ENCODE measurements at places on chromosomes 5 and 9.

DNA sequence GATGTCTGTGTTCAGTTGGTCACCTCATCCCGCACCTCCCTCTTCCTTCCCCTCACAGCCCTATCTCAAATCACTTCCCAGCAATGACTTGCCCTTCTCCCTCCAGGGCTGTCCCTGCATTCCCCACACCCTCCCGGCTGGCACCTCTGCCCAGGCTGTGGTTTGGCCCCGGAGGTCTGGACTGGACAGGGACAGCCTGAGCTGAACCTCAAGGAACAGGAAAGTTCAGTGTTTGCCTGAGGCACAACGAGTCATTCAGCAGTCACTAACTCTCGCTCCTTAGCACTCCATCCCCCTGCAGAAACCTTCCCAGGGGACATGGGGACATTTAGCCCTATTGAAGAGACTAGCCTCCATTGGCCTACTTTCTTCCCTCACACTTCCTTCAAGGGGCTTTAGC lies 58.3 kb upstream of the MAP3K1 start:
- no peak for DNase-seq

DNA sequence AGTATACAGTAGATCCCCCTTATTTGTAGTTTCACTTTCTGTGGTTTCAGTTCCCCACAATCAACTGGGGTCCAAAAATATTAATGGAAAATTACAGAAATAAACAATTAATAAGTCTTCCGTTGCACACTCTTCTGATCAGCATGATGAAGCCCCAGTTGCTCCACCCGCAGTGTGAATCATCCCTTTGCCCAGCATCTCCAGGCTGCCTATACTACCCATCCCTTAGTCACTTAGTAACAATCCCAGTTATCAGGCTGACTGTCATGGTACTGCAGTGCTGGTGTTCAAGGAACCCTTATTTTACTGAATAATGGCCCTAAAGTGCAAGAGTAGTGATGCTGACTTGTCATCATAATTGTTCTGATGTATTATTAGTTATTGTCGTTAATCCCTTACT lies 28.9 kb downstream of the SHC3 start:
- no peak for DNase-seq

GRCh38 chr5:179267071-179267670 lies 78.1 kb downstream of the ADAMTS2 start:
- DNase-seq, result no peak

DNA sequence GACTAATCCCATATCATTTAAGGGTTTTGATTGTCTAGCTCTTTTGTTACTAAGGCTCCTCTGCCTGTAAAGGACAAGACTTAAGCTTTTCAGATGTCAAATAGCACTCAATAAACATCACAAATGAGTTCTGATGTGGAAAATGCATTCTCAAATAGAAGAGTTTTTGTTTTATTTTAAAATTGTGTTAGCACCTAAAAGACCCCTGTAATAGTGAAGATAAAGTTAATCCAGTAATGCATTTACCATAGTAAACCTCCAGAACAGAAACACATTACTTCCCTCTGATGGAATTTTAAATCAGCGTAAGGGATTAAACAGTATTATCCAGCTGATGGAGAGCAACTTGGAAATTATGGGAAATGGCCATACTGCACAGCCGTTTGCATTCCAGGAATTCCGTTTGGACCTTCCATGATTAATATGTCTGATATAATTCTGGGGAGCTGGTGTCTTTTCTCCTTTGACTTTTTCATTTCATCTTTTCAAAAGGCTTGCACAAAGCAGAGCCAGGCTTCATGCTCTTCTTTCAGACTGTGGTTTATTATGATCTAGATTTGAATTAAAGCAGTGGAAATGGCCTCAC lies 105.6 kb downstream of the PPP2R2B start:
- DNase-seq, result no peak

DNA sequence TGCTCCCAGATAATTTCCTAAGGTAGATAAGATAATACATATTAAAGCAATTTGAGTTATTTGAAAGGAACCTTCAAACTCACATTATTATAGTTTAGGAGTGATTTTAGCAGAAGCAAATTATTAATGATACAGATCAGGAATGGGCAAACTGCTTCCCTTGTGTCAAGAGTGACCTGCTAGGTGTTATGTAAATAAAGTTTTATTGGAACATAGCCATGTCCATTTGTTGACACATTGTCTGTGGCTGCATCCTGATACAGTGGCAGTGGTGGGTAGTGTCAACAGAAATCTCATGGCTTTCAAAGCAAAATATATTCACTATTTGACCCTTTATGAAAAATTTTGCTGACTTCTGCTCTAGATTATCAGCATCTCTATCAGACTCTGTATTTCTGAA lies 11.4 kb upstream of the BASP1 start:
- no peak for DNase-seq

- DNase-seq, result no peak
Measured at GRCh38 chr9:91117959-91118703, 243.6 kb downstream of the AUH start.

DNA sequence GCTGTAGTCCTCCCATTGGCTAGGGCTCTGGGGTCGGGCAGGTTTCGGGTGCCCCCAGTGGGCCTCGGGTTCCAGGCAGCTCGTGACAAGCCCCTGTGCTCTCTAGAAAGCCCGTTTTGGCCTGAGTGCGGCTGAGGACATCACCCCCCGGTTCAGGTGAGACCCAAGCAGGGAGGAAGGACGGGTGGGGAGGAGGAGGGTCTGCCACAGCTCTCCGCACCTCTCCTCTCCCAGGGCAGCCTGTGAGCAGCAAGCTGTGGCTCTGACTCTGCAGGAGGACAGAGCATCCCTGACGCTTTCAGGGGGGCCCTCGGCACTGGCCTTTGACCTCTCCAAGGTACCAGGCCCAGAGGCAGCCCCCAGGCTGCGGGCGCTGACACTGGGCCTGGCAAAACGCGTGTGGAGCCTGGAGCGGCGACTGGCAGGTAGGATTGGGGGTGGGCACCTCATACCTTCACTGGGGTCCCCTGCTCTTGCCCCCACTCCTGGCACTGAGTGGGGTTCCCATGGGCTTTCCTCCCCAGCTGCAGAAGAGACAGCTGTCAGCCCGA lies 672 bp downstream of the PAXX start:
- DNase-seq, result no peak

DNA sequence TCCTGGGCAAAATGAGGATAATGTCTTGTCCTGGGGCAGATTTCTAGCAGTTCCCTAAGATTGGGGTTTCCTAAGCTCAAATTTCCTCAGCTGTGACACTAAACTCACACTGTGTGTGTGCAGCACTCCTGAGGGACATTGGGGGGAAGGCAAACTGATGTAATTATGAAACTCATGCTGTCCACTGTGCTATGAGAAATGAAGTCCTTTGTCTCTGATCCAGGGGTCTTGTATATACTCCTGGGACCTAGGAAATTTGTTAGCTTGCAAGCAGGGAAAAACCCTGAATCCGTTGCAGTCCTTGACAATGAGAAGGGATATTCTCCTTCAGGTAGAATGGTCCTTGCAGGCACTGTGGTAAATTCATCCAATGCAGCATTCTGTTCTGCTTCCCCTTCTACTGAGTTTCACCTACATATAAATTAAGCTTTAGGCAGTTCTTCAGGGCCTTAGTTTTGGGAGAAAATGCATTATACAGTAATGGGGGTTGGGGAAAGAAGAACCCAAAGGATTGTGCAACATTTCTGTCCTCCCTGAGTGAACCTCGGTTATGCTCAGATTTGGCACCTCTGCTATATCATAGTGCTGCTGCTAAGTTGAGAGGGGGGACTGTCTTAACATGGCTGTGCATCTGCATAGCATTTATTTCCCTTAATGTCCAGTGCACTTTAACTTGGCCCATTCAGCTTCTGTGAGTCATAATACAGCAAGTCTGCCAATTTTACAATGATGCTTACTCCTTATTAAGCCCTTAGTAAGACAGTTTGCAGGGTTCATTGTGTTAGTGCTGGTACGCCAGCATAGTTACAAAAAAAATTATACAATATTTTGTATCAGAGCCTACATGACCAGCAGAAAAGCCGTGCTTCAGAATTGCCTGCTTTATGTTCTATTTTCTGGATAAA lies 80.2 kb downstream of the PJA2 start:
- DNase-seq, result peak; percentile 40

- DNase-seq, result no peak
Measured at GRCh38 chr5:180801596-180802324, 846 bp downstream of the MGAT1 start.

DNA sequence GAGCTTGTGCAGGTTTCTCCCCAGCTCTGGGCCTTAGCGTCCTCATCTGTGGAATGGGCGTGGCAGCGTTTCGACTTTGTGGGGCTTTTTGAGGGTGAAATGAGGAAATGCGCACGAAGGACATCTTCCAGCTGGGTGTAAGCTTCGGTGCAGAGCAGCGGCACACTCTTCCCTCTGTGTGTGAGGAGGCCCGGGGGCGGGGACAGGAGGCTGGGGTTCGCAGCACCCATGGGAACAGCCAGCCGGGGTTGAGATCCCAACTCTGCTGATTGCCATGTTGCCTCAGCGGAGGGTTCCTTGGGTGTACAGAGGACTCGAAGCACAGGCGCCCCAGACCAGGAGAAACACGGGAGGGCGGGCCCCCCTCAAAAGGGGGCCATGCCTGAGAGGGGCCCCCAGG lies 265.6 kb downstream of the NSG2 start:
- DNase-seq, result no peak

- DNase-seq, result no peak
Measured at GRCh38 chr9:80951675-80952074, 737.7 kb downstream of the TLE1 start.

- no peak for DNase-seq
Measured at GRCh38 chr9:4822057-4822456, 29.3 kb downstream of the RCL1 start.

DNA sequence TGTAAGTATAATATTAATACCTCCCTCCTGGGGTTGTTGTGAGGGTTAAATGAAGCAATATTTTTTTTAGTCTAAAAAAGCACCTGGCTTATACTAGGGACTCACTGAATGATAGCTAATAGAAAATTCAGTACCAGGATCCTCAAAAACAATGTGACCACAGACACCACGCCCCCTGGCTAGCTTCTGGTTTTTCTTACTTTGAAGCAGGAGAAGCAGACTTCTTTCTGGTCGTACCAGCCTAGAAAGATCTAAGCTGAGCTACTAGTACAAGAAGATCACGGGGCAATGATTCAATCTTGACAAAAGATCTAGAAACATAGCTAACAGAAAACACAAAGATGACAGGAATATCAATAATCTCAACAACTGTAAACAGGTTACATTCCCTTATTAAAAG lies 218.5 kb upstream of the SLC30A5 start:
- no peak for DNase-seq

Data from AG09309 (cell line).